ENCODE measurements at places on chromosomes 12 and 14.

DNA sequence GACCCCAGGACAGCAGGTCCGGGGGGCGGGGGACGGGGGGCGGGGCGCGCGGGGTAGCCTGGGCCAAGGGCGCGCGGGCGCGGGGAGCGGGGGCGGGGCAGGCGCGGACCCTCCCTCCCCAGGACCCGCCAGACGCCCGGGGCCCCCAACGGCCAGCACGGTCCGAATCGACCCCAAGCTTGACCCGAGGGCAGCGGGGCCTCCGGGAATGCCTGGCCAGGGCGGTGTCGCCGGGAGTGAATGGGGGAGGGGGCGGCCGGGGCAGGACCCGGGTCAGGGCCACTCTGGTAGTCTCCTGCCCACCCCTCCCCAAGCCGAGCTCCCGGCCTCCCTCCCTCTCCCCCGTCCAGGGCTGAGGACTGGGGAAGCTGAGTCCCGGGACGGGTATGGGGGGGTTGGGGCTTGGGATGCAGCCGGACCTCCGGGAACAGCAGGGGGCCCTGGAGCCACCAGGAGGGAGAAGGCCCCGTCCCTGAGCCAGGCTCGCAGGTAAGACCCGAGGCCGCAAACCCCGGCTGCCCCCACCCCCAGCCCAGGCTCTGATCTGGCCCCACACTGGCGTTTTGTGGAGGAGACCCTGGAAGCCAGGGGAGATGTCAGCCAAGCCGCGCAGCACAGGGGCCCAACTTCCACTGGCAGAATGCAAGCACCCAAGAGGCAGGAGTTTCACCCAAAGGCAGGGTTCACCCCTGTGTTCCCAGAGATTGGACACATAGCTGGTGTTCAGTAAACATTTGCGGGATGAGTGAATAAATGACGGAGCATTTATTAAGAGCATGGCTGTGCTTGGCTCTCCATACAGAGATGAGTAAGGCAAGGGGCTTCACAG lies 545 bp upstream of the GALNT9 start:
- DNase-seq, result no peak

GRCh38 chr14:37596790-37597472 lies 1.5 kb downstream of the TTC6 start:
- no peak for DNase-seq

DNA sequence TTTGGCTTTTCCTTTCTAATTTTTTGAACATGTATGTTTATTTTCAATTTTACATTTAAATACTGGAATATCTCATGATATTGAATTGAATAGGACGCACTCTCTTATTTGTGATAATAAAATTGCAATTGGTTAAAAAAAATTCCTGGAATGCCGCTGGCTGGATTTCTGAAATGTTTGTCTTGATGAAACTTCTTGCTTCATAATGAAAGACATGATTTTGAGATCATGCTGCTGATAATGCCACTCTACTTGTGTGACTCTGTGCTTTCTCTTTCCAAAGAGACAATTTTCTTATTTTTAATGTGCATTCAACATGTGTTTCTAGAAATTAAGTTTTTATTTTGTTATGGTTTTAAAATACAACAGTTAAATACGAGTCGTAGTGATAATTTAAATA lies 465.7 kb upstream of the FAR2 start:
- no peak for DNase-seq

GRCh38 chr12:111462210-111462769 lies 56.6 kb downstream of the SH2B3 start:
- no peak for DNase-seq

- no peak for DNase-seq
Measured at GRCh38 chr12:76069339-76069738, 15.1 kb downstream of the NAP1L1 start.

GRCh38 chr14:61503167-61503801 lies 181.9 kb downstream of the PRKCH start:
- peak; percentile 62 for DNase-seq

GRCh38 chr12:64110864-64111263 lies 111.2 kb downstream of the KICS2 start:
- no peak for DNase-seq

GRCh38 chr12:21695986-21696385 lies 38.3 kb upstream of the LDHB start:
- no peak for DNase-seq

DNA sequence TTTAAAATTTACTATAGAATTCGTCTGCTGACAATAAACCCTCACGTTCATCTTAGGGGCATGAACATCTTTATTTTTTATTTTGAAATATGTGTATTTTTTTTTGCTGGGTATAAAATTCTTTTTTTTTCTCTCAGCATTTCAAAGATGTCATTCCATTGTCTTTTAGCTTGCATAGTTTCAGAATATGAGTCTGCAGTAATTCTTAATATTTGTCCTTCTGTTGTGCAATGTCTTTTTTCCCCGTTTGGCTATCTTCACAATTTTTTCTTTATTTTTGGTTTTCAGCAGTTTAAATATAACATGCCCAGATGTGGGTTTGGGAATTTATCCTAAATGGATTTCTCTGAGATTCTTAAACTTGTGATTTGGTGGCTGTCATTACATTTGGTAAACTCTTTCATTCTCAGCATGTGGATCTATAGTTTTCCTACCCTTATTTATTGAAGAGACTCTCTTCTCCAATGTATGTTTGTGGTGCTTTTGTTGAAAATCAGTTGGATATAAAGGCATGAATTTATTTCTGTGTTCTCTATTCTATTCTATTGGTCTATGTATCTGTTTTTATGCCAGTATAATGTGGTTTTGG lies 37.8 kb upstream of the PLBD1 start:
- DNase-seq, result no peak

DNA sequence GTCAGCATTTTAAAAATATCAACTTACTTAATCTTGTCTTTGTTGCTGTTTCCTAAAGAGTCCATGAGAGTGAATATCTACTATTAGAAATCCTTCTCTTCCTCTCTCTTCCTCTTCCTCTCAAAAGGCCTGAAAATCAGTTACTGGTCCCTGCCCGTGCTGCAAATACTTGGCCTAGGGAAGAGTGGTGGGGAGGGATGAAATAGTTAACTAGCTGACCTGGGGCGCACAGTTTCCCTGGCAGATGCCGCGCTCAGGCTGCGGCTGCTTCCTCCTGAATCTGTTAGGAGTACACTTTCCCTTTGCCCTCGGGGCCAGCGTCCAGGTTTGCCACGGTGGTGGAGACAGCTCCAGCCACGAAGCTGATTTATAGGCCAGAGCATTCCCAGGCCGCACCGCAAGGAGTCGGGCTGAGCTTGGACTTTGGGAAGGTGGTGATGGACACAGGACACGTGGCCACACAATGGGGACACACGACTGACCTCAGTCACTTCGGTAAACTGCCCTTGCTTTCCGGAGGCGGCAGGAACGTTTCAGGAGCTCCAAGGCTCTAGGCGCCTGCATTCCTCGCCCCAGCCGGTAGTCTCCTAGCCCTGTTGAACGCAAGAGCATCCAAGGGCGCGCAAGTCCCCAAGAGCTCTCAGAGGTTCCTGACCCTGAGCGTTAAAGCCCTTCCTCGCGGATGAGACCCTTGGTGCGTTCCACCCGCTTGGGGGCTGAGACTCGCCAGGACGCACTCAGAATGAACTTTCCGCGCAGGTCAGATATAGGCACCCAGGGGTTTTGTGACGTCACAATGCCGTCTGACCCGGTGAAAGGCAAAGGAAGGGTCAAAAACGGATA lies 7.1 kb upstream of the ASCL1 start:
- no peak for DNase-seq

DNA sequence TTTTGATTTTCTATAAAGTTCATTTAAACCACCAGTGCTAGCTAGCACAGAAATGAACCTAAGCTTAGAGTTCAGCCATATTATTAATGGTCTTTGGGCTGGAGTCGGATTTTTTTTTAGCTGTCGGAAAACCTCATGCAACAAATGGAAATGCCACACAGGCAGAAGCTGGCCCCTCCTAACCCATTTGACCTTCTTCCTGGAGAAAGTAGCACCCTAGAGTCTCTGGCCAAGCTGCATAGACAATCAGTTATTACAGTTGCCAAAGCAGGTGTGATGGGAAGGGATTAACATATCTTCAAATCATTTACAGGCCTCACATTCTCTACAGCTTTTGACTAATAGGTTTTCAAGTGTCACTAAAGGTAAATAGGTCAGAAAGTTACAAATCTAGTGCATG lies 49.4 kb downstream of the PTPRQ start:
- DNase-seq, result no peak

DNA sequence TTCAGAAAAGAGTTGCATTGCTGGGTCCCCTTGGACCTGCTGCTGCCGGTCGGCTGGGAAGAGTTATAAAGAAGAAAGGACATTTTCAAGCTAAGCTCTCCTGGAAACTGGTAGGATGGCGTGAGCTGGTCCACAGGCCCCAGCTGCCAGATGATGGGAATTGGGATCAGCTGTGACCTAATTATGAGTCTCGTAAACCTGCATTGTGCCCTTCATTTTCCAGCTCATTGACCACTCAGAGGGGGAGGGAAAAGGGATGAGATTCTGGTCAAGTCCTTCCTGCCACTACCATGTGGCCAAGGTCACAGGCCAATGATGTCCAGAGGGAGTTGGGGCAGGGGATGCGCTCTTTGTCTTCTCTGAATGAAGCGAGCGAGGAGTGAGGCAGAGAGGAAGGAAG lies 320.9 kb downstream of the NRXN3 start:
- DNase-seq, result no peak

- no peak for DNase-seq
Measured at GRCh38 chr12:98758331-98758730, 113.2 kb downstream of the APAF1 start.

- no peak for DNase-seq
Measured at GRCh38 chr12:95953000-95953399, 9.9 kb downstream of the AMDHD1 start.

DNA sequence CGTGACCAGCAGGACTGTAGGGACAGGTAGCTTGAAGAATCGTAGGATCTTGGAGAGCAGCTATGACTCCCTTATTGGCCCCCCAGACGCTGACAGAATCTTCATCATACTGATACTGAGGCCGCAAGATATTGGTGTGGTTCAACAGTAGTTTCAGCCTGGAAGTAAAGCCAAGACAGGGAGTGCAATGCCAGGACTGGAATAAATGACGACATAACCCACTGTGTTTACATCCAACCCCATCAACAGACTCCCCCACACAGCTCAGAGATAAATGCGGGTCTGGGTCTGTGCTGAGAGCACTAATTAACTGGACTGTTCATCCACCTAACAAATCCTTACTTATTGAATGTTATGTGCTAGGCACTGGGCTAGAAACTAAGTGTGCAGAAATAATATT lies 16.6 kb downstream of the NOXRED1 start:
- DNase-seq, result no peak

- no peak for DNase-seq
Measured at GRCh38 chr12:111754671-111755070, 12.1 kb upstream of the ALDH2 start.

DNA sequence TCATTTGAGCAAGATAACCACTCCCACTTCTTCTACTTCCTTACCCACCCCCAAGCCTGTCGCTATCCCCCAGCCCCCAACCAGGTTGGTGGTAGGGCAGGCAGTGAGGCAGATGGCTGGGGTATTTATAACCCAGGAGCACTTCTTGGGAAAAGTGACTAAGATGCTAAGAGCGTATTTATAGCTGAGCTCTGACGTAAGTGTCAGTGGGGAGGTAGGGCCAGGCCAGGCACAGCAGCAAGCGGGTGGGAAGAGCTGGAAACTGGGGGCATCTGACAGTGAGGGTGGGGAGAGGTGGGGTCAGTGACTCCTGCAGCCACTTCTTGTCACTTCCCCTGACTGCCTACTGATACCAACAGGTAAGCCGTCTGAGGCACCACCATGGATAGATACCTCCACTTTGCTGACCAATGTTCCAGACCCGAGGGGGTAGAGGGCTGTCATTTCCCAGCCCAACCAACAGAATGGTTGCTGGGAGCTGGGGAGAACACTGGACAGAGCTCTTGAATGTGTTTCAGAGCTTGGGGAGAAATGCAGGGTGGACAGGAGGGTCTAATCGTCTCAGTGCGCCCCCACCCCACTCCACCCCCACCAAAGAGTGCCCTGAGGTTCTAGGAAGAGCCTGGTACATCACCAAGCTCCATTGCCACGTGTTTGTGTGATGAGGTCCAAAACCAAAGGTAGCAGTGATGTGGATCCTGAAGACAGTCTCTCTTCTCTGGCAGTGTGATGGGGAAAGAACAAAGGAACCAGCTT lies 2.7 kb upstream of the INHBE start:
- DNase-seq, result no peak

GRCh38 chr14:23512156-23512555 lies 39.4 kb downstream of the ZFHX2 start:
- no peak for DNase-seq

DNA sequence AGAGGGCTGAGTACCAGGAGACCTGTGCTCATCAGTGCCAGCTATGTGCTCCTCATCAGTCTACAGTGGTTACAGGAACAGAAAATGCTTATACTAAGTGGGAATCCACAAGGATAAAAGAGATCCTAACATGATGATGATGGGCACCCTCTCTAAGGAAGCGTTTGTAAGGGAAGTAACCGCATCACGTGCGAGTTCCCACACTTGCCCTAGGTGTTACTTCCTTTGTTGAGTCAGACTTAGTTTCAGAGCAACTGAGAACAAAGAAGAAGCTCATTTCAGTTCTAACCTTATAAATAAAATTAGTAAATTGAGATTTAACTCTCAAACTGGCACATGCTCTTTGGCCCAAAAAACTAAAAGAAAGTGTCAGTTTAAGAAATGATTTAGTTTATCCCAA lies 956.4 kb upstream of the TMEM132C start:
- DNase-seq, result no peak

DNA sequence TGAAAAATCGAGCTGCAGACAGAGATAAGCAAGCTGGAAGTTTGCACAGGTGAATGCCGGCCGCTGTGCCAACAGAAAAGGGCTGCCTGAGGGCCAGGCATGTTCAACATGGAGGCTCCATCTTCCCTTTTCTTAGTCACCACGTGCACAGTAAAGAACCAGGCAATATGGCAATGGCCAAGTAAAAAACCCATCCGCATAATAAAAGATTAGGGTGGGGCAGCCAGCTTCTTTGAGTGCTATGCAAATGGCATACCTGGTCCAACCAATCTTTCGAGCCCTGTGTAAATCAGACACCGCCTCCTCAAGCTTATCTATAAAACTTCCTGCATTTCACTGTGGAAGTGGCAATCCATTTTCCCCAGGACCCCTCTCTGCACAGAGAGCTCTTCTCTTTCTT lies 16.7 kb downstream of the PNP start:
- DNase-seq, result no peak

DNA sequence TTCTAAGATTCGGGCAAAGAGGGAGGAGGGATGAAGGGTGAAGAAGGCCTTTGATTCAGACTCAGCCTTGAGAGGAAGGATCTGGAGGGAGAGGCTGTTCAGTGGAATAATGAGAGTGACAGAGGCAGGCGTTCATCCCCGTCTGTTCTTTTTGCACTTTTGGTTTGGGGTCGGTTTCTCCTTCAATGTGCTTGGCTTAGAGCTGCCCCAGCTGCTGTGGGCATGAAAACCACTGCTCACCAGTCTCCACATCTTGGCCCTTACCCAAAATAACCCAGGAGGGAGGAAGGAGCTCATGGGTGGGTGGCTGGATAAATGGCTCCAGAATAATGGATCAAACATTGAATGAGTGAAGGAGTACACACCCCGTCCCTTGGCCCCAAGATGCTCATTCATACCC lies 261.7 kb upstream of the FKBP4 start:
- no peak for DNase-seq

- no peak for DNase-seq
Measured at GRCh38 chr12:80173083-80173864, 73.9 kb downstream of the OTOGL start.

GRCh38 chr12:62891805-62892549 lies 43.0 kb downstream of the PPM1H start:
- no peak for DNase-seq

Measured in CD4-positive, alpha-beta T cell treated with Interleukin-12 subunit alpha and Interleukin-12 subunit beta, for 1 hour (primary cell).